ENCODE measurements at places on chromosomes 11 and 22.

DNA sequence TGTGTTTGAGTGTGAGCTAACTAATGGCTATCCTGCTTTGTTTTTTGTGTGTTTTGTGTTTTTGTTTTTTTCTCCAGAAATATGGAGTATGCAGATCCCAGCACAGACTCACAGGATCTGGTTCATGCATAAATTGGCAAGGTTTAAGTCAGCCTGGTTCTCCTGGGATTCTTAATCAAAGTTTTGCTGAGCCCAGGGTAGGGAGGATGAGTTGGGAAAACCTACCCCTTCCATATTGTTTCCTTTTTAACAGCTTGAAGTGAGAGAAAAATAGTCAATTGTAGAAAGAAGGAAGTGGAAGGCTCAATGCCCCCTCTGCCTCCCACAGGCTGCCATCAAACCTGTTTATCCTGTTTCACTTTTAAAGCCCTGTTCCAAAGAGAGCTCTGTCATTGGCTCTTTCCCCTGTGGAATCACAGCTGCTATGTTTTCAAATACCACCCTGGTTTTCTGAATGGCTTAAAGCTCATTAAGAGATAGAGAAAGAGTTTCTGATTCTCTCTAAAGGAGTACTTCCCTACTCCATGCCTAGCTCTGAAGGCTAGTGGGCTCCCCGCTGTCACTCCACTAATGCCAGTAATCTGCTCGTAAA is 23.4 kb upstream of the CADM1 start:
- DNase-seq = no peak

- DNase-seq = no peak
These were observed 363.0 kb downstream of the TENM4 start for GRCh38 chr11:79077702-79078330.

DNA sequence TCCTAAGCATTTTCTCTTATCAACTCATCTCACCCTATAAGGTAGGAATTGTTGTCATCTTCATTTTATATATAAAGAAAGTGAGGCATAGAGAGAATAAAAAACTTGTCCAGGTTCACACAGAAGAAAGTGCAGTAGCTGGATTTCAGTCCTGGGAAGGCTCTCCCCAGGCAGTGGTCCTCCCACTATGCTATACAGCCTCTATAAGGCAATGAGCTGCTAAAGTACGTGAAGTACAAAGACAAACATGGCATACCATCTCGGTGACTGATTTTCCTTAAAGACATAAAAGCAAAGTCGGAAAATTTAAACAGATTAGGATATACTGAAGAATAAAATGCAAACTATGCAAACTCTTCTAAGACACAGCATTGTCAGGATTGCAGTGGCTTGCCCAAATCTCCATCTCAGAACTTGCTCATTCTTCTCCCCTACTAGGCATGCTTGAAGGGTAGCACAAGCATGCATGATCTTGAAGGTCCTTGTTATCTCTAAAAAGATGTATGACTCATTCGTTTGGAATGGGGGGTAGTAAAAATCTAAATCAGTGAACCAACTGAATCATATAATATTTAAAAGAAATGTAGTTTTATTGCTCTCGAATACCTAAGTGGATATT is 97.8 kb upstream of the CSNK2A3 start:
- DNase-seq = peak; percentile 65

GRCh38 chr22:17997456-17997855 is 26.9 kb downstream of the MICAL3 start:
- peak; percentile 35 for DNase-seq

DNA sequence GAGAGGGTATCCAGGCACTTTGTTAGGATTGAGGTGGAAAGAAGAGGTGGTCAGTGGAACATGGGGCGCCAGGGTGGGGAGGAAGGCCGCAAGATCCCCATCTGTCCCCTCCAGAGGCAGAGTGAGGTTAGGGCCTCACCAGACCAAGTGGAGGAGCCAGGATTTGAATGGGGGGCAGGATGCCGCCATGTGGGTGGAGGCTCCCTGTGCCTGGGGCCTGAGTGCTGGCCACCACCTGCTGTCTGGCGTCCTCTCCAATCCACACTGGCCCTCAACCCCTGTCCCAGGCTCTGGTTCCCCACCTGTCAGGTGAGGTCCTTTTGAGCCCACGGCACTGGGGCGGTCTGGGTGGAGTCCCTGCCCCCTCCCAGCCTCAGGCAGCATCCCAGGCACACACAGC is 17.5 kb upstream of the TBX1 start:
- no peak for DNase-seq

GRCh38 chr11:83836065-83836464 is 549.9 kb upstream of the CCDC90B start:
- no peak for DNase-seq

DNA sequence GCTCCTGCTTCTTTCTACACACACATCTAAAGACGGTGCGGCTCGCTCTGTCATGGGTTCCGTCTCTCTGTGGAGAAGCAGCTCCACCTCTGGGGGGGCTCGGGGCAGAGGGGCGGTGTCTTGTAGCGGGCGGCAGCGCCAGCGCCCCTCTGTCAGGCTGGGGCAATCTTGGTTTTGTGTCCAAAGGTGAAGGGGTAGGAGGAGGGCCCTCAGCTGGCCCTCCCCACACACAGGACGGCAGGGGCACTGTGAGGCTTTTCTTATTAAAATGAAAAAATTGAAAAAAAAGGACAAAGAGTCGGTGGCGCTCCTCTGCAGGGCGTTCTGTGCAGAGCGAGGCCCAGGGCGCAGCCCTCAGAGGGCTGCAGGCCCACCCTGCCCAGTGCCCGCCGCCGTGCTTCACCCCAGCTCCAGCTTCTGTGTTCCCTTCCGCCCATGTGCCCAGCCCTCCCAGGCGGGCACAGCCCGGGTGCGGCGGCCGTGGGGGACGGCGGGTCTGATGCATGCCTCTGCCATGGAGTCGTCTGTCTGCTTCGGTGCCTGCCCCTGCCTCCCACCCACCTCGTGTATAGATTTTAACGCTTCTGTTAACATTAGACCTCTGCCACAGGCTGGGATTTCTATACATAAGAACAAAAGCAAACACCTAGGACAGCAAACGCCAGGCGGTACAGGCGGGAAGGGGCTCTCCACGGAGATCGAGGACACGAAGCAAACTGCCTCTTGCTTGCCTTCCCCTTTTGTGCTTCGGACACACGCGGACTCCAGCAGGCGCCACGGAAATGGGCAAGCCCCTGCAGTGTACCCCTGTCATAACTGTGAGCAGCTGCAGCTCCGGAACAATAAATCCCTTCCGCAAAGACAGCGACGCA is 24.5 kb downstream of the MOB2 start:
- DNase-seq = no peak

All from RPMI7951 (cell line).